ENCODE measurements at places on chromosomes 12 and 14. TPM values are rescaled to one million over a fixed set of nuclear protein-coding genes. Genes with fewer than 3 reads are reported as not detected.

Gene ANKS1B
- not detected for polyA plus RNA-seq

Gene DHRS2
- not detected for polyA plus RNA-seq

Gene PPP1R13B
- polyA plus RNA-seq, result 9.9 TPM

Gene HPD
- 2.4 TPM for polyA plus RNA-seq

Gene TSHR
- polyA plus RNA-seq, result not detected

Gene CLEC4D
- 0.12 TPM for polyA plus RNA-seq

Gene TAS2R9
- not detected for polyA plus RNA-seq

Gene ETFBKMT
- polyA plus RNA-seq, result 1.4 TPM

Gene GPR135
- 0.50 TPM for polyA plus RNA-seq

Gene USP15
- polyA plus RNA-seq, result 43.5 TPM

Gene ACOT4
- 3.7 TPM for polyA plus RNA-seq

Gene CAPZA3
- not detected for polyA plus RNA-seq

Gene HNF1A
- 12.0 TPM for polyA plus RNA-seq

Gene CMKLR1
- 8.8 TPM for polyA plus RNA-seq

Gene PPP4R4
- polyA plus RNA-seq, result not detected

Gene RNASE12
- polyA plus RNA-seq, result not detected

Gene SLC7A7
- polyA plus RNA-seq, result 22.7 TPM

Gene OR6C2
- polyA plus RNA-seq, result not detected

Gene GUCY2C
- 8.4 TPM for polyA plus RNA-seq

Gene HOXC6
- not detected for polyA plus RNA-seq

Gene FAIM2
- polyA plus RNA-seq, result 1.2 TPM

Gene RNASE7
- polyA plus RNA-seq, result 0.10 TPM

Gene ASPG
- 24.6 TPM for polyA plus RNA-seq

Gene SLC6A15
- 0.35 TPM for polyA plus RNA-seq

Gene FAR2
- polyA plus RNA-seq, result 46.7 TPM

Gene CFAP251
- polyA plus RNA-seq, result not detected

Gene RNASE3
- not detected for polyA plus RNA-seq

Data from sigmoid colon (tissue), 7 donors.